ENCODE measurements at places on chromosomes 11 and 22.

GRCh38 chr11:68905421-68906360 is 2.0 kb downstream of the IGHMBP2 start:
- no peak for DNase-seq

DNA sequence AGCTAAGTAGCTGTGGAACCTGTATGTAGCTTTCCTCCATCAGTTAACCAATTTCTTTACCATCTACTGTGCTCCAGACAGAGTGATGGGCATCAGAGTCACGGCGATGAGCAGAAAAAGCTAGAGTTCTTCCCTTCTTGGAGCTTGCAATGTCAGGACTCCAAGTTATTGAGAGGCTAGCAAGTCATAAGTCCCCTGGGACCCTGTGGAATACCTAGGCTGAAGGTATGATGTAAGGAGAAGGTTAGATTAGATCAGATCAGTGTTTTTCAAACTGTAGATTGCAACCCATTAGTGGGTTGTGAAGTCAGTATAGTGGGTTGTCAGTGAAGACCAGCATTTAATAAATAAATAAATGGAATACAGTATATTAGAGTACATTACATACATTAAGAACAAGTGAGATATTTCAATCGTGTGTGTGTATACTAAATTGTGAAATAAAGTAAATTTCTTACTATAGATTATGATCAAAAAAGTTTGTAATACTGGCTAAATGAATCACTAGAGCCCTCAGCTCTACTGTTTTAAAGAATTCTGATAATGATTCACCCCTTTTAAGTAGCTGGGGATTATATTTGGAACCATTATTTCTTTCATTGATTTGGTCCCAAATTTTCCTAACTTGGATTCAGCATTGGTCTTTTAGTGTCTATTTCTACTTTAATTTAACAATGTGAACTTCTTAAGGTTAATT is 52.3 kb downstream of the RASSF10 start:
- no peak for DNase-seq

GRCh38 chr11:102396708-102397563 is 49.9 kb downstream of the BIRC2 start:
- DNase-seq = no peak

DNA sequence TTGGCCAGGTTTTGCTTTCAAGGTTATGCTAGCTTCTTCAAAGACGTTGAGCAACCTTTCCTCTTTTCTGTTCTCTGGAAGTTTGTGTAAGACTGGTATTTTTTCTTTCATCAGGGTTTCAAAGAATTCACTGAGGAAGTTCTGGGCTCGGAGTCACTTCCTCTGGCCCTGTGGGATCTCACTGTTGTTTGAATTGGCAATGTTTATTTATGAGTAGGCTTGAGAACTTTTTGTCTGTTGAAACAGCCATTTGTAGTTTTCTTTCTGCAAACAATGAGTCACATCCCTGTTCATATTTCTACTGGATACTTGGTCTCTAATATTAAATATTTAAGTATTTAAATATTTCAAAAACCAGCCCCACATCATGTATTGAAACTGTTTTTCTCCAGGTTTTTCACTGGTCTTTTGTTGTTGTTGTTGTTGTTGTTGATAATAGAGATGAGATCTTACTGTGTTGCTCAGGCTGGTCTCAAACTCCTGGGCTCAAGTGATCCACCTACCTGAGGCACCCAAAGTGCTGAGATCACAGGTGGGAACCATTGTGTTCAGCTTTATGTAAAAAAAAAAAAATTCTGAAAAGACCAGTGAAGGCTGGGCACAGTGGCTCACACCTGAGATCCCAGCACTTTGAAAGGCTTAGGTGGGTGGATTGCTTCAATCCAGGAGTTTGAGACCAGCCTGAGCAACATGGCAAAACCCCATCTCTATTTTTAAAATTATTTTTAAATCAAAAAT is 26.9 kb downstream of the SUSD2 start:
- DNase-seq = no peak

GRCh38 chr11:29963796-29964195 is 53.0 kb downstream of the KCNA4 start:
- no peak for DNase-seq

GRCh38 chr22:46233231-46233630 is 16.9 kb downstream of the CDPF1 start:
- DNase-seq = no peak

DNA sequence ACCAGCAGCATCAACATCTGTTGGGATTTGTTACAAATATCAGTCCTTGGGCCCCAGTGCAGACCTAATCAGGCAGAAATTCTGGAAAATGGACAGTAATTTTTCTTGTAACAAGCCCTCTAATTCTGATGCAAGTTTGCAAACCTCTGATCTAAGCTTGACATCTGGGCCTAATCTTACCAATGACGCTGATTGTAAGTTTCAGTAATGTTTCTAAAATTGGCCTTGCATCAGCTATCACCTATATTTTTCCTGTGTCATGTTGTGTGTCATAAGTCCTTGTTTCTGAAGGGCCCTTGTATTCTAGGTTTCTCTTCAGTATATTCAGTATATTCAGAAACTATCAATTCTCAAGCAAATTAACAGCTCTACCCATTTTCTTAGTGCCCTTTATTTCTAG is 36.4 kb downstream of the ZNF215 start:
- no peak for DNase-seq

- no peak for DNase-seq
Measured at GRCh38 chr22:33126881-33127280, 68.7 kb upstream of the SYN3 start.

DNA sequence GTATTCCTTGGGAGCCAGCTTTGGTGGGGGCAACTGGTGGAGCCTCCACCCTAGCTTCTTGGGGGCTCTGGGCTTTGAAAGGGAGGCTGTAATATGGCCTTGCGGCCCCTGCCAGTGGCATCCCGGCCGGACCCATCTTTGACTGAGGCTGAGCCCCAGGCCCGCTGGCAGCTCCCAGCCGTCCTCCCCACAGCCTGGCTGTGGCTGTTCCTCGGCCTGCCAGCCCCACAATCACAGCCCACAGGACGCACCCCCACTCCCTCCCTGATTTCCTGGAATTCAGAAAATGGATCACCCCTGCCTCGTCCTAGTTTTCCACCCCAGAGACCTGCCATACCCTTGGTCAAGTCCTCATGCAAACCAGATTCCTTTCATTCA is 23.2 kb downstream of the SERPINH1 start:
- no peak for DNase-seq

- peak; percentile 62 for DNase-seq
Measured at GRCh38 chr11:123707606-123708205, 33.8 kb downstream of the ZNF202 start.

DNA sequence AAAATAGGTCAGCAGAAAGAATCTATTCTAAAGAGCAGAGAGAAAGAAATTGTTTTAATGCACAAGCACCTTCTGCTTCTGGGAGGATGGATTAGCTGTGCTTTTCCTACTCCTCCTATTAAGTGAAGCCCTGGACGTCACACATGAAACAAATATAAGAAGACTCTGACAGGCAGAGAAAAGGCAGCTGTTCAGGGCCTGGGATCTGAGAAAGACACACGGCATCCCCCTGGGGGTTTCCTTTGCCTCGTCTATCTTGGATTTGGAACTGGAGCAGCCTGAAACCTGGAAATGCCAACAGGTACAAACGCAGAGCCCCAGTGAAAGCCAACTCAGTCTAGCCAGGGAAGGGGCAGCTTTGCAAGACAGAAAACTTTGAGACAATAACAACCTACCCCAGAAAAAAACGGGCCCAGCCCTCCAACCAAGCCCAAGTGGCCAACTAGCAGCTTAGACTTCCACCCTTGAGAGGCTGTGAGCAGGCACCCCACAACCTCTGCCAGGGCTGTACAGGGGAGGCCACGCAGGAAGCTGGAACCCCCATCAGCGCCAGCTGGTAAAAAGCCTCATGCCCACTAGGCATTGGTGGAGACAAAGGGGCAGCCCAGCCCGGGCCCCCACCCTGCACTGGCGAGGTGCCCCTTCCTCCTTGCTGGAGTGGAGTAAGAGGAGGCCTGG is 7.3 kb downstream of the CERK start:
- no peak for DNase-seq

- DNase-seq = peak; percentile 58
Measured at GRCh38 chr11:117970400-117971024, 15.7 kb upstream of the IL10RA start.

DNA sequence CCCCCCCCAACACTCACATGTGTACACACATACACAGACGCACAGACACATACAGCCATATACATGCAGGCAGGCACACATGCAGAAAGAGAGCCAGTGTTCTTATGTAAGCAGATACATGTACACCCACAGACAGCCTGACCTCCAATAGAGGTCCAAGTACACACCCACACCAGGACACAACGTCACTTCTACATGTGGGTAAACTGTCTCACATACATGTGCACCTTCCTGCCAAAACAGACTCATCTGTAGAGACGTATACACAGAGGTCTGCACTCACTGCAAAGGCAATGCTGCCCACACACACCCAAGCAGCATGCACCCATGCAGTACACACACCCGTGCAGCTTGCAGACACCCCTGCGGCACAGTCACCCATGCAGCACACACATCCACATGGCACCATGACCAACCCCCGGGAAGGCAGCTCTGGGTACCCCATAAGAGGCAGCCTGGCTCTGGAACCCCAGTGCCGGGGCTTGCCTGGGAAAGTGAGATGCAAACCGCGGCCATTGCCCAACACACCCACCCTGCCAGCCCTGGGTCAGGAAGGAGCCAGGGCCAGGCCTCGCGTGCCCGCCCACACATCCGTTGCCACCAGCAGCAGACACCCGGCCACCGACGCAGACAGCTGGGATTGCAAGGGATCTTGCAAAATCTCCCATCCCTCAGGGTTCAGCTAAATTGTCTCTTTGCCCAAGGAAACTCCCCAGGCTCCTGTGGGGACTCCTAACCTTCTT is 10.1 kb downstream of the CASTOR1 start:
- DNase-seq = no peak

DNA sequence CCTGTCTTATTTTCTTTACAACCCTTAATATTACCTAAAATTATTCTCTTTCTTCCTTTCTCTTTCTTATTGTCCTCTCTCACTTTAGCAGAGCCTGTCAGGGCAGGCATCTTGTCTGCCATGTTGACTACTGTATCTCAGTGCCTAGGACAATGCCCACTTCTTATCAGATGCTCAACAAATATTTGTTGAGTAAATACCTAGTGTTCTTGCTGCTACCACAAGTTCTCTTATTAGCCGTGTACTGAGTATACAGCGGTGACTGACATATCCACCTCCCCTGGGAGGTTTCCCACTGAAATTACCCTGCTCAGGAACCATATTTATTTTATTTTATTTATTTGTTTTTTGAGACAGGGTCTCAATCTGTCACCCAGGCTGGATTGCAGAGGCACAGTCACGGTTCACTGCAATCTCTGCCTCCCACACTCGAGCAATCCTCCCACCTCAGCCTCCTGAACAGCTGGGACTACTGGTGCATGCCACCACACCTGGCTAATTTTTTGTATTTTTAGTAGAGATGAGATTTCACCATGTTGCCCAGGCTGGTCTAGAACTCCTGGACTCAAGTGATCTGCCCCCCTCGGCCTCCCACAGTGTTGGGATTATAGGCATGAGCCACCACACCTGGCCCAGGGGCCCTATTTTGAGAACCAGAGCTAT is 6.7 kb downstream of the HPX start:
- DNase-seq = no peak

DNA sequence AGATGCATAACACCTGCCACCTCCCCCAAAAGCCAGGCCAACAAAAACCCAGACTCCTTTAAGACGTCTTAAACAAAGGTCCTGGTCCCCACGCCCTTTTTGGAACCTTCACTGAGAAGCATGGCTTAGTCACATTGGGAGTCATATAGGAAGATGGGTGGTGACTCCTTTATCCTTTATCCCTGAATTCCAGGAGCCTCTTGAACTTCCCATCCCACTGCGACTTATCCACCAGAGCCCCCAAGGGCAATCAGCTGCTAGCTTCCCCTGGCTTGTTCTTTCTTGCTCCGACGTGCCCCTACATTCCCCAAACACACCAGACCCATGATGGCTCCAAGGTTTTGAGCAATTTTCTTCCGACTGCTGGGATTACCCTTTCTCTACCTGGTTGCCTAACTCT is 567.0 kb upstream of the CADM1 start:
- no peak for DNase-seq

GRCh38 chr11:10902301-10903063 is 44.6 kb upstream of the ZBED5 start:
- DNase-seq = no peak

DNA sequence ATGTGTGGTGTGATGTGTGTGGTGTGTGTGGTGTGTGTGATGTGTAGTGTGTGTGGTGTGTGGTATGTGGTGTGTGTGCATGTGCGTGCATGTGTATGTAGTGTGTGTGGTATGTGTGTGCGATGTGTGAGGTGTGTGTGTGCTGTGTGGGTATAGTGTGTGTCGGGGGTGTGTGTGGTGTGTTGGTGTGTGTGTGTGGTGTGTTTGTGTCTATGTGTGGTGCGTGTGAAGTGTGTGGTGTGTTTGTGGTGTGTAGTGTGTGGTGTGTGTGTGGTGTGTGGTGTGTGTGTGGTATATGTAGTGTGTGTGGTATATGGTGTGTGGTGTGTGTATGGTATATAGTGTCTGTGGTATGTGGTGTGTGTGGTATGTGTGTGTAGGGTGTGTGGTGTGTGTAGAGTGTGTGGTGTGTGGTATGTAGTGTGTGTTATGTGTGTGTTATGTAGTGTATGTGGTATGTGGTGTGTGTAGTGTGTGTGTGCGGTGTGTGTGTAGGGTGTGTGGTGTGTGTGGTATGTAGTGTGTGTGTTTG is 5.0 kb upstream of the PPP6R2 start:
- DNase-seq = no peak

GRCh38 chr11:18374956-18375355 is 19.4 kb upstream of the LDHA start:
- no peak for DNase-seq

DNA sequence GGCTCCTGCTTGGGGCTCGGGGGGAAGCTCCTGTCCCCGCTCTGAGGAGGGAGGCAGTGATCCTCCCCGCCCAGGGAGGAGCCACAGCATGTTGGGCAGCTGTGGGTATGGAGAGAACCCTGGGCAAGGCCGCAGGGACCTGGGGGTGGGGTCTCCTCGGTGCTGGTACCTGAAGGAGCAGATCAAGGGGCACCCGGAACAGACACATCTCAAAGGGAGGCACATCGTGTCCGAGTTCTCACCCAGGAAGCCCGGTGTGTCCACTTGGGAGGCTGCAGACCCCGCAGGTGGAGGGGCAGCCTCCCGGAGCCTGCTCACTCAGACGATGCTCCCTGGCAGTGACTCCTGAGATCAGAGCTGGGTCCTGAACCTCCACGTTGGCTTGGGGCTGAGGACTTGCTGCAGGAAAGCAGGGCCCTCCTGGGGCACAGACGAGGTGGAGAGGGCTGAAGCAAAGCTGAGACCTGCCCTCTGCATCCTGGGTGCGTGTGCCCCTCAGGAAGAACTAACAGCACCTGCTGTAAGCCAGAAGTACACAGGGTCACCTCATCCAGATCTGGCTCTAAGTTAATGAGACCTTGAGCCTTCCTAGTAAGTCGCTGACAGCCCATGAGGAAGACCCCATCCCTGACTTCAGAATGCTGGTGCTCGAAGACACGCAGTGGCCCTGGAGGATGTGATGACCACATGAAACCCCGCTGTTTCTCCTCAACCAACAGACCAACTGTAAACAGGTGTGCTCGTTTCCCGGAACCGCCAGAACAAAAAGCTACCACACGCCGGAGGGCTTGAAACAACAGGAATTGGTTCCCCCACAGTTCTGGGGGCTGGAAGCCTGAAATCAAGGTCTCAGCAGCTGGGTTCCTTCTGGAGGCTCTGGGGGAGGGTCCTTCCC is 5.9 kb upstream of the OSBPL5 start:
- no peak for DNase-seq

All from activated CD4-positive, alpha-beta memory T cell treated with anti-CD3 and anti-CD28 coated beads, Interleukin-2, amount 10 ng/mL, durations not matched to agents 7 days and 5 days (primary cell).